BJ (cell line): ENCODE measurements at places on chromosomes 5 and 9. TPM values are rescaled to one million over a fixed set of nuclear protein-coding genes. Genes with fewer than 3 reads are reported as not detected.

CKMT2 gene
- polyA plus RNA-seq: 0.10 and 0.17 TPM in 2 replicates

AFAP1L1 gene
- 1.2 and 1.3 TPM in 2 replicates for polyA plus RNA-seq

SPINK6 gene
- not detected in 2 replicates for polyA plus RNA-seq

GRCh38 chr9:129698254-129698757 is 32.9 kb downstream of the PRRX2 start:
- no peak for DNase-seq

- no peak for DNase-seq
Measured at GRCh38 chr9:2957656-2958200, 113.8 kb upstream of the PUM3 start.

GRCh38 chr5:75435096-75435495 is 76.3 kb downstream of the CERT1 start:
- DNase-seq: no peak
